ENCODE measurements at places on chromosomes 6 and 20. TPM values are rescaled to one million over a fixed set of nuclear protein-coding genes. Genes with fewer than 3 reads are reported as not detected.

Gene IP6K3
- total RNA-seq: not detected

Gene SMOC2
- total RNA-seq: 1.5 TPM

Gene HUS1B
- total RNA-seq: not detected

Gene CASS4
- 4.0 TPM for total RNA-seq

Gene WFDC10B
- total RNA-seq: not detected

Gene SMLR1
- total RNA-seq: not detected

Gene TNNC2
- not detected for total RNA-seq

Gene MAS1
- total RNA-seq: 0.05 TPM

Gene PROCR
- 16.8 TPM for total RNA-seq

Gene CLPSL2
- not detected for total RNA-seq

Gene TP53TG5
- not detected for total RNA-seq

Gene ATP9A
- total RNA-seq: 21.8 TPM

Gene OR14J1
- total RNA-seq: not detected

Gene GPX5
- total RNA-seq: not detected

Gene WFDC5
- total RNA-seq: not detected
